ENCODE measurements at places on chromosomes 7 and 10.

DNA sequence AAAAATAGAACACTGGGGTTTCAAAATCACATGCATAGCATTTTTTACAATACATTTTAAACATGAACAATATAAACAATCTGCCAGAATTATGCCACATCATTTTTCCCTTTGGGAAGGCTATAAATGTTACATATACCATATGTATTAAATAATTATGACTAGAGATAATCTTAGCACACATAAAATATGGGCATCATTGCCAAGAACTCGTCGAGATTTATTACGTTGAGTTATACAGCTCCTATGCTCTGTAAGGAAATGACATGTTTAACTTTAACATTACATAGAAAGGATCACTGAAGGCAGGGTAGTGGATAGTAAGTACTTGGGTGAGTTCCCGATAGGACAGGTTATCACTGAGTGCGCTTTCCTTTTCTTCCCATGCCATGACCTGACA is 267.8 kb downstream of the PARD3 start:
- no peak for DNase-seq

DNA sequence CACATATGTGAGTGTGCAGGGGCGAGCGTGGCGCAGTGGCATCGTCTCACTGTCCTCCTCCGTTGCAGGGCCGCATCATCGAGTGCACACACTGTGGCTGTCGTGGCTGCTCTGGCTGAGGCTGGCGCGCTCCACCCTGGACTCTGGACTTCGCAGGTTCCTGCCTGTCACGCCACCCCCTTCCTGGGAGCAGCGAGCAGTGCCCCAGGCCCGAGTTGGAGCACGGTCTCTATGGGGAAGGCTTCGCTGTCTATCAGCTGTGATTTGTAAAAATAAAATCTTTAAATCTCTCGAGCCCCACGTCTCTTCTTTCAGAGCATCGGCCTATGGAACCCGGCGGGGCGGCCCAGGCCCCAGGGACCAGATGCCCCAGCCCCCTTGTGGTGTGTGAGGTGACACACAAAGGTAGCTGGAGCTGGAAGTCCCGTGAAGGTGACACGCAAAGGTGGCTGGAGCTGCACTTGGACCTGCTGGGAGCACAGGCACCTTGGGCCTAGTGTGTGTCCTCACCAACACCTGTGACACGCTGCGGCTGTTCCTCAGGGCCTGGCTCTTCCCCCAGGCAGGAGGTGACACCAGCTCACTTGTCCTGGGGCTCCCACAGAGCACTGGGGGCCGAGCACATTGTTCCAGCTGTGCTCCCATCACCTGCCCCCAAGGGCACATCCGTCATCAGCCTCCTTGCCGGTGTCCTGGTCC is 10.7 kb downstream of the BUD31 start:
- DNase-seq: no peak

DNA sequence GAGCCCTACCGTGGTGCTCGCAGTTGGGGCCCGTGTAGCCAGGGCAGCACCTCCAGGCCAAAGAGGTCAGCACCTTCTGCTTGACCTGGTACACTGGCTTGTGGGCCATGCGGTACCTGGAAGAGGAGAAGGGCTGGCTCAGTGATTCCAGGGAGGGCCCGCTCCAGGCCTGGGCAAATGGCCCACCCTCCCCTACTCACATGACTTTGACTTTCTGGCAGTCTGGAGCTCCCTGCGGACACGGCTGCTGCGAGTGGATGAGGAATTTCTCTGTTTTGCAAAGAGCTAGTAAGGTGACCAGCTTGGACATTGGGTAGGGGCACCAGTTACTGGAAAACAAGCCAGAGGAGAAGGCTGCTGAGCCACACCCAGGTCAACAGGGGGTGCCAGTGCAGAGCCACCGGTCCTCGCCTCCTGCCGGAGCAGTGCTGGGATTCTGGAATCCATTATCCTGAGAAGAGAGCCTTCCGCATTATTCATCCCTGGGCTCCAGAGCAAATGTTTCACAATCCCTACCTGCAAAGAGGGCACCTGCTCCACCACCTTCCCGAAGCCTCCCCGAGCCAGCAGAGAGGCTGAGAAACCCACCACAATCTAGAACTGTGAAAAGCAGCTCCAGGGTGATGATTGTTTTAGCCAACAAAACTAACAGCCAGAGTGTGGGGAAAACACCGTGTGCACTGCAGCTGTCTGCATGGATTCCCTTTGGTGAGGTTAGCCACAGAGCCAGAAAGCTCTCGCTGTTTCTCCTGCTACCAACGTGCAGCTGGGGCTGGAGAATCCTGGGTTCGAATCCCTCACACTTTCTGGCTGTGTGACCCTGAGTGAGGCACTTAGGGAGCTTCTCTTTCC is 11.8 kb downstream of the MMRN2 start:
- no peak for DNase-seq

GRCh38 chr7:17158261-17158660 is 140.2 kb upstream of the AHR start:
- DNase-seq: no peak

GRCh38 chr7:128063088-128063487 is 31.9 kb upstream of the LRRC4 start:
- DNase-seq: no peak

GRCh38 chr10:30656233-30656632 is 26.7 kb upstream of the LYZL2 start:
- no peak for DNase-seq

DNA sequence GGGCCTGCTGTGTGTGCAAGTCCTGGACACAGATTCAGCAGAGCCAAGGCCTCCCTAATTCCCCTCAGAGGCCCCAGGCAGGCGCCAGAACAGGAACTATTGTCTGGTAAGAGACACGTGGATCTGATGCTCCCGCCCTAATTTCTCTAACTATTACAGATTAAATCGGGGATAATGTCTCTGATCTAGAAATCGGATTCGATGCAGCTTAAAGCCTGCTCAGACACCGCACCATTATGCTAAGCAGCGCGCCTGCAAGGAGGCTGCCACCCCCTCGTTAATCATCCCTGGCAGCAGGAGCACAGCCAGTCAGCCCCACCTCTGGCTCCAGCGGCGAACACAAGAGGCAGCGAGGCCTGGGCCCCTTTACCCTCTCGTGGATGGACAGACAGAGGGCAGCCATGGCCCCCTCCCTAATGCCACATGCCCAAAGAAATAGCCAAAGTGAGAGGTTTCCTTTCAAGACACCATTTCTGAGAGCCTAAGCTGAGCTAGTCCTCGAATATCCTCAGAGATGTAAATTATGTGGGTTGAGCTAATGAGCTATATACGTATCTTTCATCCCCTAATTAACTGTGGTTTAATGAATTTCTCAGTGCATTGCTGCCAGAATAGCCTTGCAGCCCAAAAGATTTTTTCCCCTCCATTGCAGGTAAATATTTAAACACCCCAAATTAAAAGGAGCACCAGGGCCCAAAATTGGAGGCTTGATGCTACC is 122.1 kb downstream of the GRID1 start:
- DNase-seq: no peak

- DNase-seq: no peak
Observed at GRCh38 chr7:133858311-133858710, 268.8 kb upstream of the LRGUK start.

GRCh38 chr7:17362439-17363105 is 64.1 kb downstream of the AHR start:
- no peak for DNase-seq

DNA sequence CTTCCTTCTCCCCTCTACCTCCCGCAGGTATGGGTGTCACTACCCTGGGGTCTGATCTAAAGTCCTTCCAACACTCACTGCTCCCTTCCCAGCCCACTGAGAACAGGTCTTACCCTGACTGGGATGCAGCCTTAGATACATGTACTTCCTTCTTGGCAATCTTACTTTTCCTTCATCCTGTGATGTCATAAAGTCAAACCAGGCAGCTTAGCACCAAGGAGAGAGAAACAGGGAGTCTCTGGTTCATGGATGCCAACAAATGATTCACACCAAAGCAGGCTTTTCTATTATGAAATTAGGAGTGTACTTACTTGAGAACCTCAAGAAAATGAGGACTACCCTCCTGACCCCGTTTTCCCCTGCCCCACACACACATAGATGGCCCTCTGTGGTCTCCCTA is 111.0 kb upstream of the KMT2E start:
- no peak for DNase-seq

DNA sequence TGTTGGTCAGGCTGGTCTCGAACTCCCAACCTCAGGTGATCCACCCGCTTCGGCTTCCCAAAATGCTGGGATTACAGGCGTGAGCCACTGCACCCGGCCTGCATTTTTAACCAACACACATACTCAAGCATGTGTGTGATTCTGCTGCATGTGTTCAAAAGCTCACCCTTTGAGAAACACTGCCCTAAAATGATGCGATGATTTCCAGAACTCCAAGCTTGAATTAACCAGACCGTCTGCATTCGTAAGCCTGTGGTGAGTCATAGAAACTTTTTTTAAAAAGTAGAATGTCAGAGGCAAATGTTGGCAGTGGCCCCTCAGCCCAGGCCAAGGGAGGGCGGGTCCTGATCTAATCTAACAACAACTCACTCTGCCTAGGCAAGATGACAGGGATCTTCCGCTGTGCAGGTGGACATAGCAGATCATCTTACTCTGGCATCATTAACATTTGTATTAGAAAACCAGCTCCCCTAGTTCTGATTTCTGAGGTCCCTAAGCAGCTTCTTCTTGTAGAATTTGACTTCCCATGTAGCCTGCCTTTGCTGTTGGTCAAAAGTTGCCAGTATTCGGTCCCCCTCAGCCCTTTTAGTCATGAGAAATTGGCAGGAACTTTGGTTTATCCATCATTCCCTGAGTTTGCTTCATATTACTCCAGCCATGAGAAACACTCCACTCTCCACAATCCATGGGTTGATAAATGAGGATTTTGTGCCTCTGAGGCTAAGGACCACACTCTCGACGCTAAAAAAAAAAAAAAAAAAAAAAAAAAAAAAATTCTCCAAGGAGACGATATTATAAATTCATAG is 190.4 kb downstream of the SKIDA1 start:
- DNase-seq: no peak

DNA sequence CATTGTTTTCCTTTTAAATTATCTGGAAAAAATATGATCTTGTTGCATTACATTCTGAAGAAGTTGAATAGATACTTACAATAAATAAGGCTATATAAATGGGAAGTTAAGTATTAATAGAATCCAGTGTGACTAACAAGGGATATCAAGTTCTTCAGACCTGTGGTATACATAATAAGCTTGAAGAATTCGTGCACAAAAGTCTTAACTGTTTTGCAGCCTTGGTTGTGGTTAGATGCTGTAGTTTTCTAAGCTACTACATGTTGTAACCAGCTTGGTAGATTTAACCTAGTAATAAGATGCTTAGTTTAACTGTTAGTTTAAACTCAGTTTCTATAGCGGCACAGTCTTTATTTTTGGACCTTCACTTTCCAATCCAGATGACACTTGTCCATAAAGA is 106.2 kb upstream of the GLCCI1 start:
- DNase-seq: no peak

- no peak for DNase-seq
Observed at GRCh38 chr10:72502581-72502980, 123.3 kb downstream of the MICU1 start.

DNA sequence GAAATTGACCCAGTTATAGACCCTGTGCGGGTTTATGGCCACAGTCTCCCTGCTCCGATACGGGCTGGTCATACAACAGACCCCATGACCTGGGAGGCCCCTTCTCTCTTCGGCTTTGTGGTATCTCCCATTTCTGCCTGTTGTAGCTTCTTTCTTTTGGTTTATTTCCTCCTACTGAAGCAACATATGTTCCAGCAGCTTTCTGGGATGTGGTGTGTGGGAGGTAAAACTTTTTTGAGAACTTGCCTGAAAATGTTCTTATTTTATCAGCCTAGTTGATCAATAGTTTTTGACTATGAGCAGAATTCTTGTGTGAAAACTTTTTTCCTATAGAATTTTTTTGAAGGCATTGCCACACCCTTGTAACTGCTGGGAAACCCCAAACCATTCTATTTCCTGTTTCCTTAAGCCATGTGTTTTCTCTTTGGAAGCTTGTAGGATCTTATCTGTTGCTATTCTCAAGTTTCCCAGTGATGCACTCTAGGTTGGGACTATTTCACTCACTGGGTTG is 80.0 kb downstream of the DAGLB start:
- DNase-seq: no peak

GRCh38 chr10:4154191-4154715 is 369.2 kb upstream of the KLF6 start:
- DNase-seq: no peak

GRCh38 chr7:29592866-29593265 is 29.2 kb downstream of the PRR15 start:
- DNase-seq: no peak

- no peak for DNase-seq
Observed at GRCh38 chr7:46957195-46957594, 624.7 kb downstream of the TNS3 start.

DNA sequence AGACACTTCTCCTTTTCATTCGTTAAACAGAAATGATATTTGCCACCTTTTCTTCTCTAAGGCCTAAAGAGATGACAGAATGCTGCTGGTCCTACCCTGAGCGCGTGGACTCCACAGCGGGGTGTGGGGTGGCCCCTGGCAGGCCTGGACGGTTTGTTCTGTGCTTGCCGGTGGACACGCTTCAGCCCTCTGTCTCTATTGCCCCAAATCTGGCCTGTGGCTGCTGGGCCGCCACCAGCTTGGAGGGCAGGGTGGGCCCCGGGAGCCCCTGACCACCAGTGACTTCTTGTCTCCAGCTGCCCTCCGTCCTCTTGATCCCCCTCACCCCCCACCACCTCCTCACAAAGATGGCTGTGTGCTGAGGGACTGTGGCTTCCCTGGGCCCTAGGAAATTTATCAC is 5.7 kb downstream of the CHST3 start:
- no peak for DNase-seq
